ENCODE measurements at places on chromosomes 7 and 10.

DNA sequence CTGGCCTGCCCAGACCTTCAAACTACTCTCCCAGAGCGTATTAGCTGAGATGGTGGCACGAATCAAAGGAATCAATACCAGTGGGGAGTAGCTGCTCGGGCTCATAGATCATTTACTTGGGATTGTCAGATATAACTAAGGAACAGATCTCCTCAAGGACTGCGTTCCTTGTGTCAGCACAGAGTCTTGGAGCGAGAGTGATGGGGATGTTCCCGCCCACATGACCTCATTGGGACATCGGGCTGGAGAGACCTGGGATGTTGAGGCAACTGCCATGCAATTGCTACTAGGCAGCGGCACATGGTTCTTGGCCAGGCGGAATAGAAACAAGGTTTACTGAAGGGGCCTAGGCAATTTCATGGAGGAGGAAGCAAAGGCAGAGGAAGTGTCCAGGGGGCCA, 132.6 kb downstream of the FRMD4A start:
- DNase-seq, result no peak

GRCh38 chr10:131270461-131271190, 40.9 kb downstream of the TCERG1L start:
- no peak for DNase-seq

DNA sequence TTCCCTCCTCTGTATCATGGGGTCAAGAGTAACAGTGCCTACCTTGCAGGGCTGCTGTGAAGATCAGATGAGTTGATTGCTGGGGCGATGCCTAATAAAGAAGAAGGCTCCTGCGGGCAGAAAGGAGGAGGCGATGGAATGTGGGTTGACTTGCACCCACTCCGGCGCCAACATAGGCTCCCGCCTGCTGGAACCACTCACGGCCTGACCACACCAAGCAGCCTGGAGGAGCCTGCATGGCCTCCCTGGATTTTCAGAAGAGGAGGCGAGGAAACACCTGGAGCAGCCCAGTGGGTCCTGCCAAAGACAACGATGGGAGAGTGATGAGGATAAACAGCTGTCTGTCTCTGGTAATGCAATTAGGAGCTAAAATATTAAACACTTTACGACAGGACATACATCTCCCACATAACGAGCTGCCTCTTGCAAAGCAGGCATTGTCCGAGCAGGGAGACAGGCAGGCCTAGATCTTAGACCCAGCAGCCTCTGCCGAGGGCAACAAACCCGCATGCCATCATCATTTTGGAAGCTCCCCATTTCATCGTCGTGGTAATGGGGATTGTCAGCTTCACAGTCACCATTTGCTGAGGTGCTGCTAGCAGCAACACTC, 302.9 kb upstream of the ZMIZ1 start:
- DNase-seq, result no peak

GRCh38 chr10:84993251-84994035, 665.1 kb downstream of the CCSER2 start:
- no peak for DNase-seq

- DNase-seq, result no peak
These were observed 780 bp downstream of the CYP3A5 start for GRCh38 chr7:99679032-99679399.

- DNase-seq, result no peak
These were observed 57.1 kb downstream of the TBXAS1 start for GRCh38 chr7:139886206-139886605.

- DNase-seq, result no peak
These were observed 82.2 kb downstream of the MDFIC start for GRCh38 chr7:115004121-115004520.

DNA sequence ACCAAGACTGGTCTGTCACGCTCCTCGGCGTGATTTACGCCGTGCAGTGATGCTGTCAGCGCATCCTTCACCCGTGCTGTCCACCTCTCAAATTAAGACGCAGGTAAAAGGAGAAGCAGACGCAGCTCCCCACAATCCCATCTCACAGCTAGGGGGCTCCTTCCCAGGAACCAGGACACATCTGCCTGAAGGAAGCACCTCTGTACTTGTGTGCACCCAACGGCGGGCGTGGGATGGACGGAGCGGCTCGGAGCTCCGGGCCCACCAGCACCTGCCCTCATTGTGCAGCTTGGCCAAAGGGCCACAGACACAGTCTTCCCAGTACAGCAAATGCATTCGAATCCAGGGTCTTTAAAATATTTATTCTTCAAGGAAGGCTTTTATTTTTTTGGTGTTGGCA, 55.3 kb downstream of the STK32C start:
- no peak for DNase-seq

- DNase-seq, result no peak
These were observed 3.2 kb downstream of the ZNF853 start for GRCh38 chr7:6618621-6619020.

DNA sequence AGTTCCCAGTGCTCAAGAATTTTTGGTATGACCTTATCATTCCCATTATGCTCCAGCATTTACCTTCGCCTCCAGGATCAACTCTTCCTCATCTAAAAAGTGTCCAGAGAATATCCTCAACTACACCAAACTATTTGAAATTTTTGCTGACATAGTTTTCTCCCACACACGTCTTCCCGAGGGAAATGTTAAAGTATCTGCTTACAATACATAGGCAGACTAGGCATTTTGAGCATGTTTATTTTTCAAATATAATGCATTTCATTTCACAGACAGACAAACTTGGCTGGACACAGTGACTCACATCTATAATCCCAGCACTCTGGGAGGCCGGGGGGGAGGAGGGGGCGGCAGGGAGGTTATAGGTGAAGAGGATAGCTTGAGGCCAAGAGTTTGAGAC, 177.1 kb upstream of the TRIM24 start:
- DNase-seq, result no peak

GRCh38 chr7:150443793-150444540, 6.5 kb upstream of the GIMAP8 start:
- DNase-seq, result no peak

GRCh38 chr10:6398399-6398798, 181.7 kb downstream of the PRKCQ start:
- DNase-seq, result no peak

- DNase-seq, result no peak
These were observed 20.6 kb upstream of the VPS41 start for GRCh38 chr7:38929460-38930171.

DNA sequence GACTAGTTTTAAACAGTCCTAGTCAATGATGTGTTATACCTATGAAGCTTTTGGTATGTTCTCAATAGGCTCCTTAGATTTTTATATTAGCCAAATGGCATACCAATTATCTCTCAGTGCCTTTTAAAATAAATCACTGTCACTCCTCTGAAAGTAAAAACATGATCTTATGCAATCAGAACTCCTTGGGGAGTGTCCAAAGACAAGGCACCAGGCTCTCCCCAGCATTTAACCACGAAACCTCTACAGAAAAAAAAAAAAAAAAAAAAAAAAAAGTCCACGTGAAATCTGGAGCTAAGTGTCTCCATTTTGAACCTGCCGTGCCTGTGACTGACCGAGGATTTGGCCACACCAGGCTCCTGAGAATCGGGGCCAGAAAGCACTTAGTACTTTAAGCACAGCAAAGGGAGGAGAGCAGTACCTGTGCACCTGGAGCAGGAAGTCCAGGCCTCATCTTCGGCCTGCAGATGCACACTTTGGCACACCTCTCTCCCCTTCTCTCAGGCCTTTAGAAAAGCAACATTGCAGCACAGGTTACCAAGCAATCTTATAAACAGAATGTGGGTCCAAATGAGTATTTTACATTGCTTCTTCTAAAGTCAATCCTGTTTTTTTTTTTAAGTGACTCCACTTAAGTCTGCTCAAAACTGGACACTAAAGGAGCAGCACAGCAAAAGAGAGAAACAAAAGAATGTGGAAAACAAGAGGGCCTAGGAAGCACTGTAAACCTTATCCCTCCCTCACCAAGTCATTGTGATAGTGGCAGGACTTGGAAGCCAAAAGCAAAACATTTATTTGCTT, 1.5 kb downstream of the FAM13C start:
- no peak for DNase-seq

DNA sequence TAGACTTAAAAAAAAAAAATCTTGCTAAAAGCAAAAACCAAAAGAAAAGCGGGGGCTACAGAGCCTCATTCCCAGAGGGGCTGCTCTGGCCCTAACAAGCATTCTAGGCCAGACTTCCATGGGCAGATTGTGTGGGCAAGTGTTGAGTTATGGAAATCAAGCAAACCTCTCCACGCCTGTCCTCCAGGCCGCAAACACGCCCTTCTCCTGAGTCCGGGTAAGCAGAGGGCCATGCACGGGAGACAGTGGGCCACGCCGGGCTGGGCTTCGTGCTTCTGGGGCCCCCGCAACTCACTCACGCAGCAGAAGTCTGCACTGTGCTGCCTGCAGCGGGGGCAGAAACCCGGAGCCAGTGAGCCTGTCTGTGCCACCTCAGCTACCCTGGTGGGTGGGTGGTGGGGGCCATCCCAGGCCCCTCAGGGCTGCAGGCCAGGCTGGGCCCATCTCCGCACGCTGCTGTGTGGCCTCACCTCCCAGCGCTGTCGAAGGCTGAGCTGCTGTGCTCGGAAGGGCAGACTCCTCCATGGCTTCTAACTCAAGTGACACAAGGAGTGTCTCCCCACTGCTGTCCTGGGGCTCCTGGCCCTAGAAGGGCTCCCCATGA, 125.6 kb downstream of the FAM53B start:
- no peak for DNase-seq

DNA sequence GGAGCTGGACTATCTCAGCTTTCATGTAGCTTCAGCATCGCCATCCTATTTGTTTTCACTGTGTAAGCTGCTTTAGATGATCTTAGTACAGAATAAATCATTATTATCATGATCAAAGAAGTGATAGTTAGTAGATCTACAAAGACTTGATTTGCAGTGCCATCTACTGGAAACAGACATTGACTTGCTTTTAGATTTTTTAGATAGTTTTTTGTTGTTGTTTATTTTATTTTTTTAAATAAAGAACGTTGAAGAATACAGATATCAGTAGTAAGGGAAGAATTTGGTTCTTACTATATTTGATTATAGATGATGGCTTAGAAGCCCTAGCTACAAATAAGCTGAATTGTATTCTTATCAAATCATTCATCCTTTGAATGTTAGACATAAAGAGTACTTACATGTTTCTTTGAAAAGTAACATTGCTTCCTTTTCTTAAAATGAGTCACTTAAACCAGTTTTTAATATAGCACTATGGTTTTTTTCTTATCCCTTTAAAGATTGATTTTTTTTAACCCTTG, 6.3 kb upstream of the SFMBT2 start:
- DNase-seq, result no peak

- no peak for DNase-seq
These were observed 73.1 kb downstream of the MKLN1 start for GRCh38 chr7:131400681-131401176.

DNA sequence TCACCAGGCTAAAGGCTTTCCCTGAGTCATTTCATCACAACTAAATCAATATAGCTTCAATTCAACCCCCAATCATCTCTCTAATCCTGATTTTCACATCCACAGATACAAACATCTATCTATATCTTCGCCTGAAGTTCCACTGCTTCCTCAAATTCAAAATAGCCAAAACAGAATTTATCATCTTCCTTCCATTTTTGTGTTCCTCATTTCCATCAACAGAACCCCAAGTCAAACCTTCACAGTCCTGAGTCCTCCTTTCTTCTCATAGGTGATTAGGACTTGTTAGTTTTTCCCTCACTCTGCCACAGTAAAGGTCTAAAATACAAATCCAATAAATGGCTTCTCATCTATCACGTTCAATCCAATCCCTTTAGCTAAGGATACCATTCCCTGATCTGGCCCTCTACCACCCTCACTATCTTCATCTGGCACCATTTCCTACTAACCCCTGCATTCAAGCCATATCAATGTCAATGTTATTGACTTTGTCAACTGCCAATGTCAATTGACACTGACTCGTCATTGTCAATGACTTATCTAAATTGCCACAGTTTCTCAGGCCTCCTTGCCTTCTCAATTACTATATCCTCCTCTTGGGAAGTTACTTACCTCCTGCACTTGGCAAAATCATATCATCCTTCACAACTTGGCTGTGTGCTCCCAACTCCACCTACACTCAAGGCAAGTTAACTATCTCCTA, 2.6 kb downstream of the HYCC1 start:
- no peak for DNase-seq

- no peak for DNase-seq
These were observed 110.8 kb upstream of the FGFR2 start for GRCh38 chr10:121708728-121709674.

- DNase-seq, result no peak
These were observed 153.7 kb downstream of the TNS3 start for GRCh38 chr7:47428052-47428767.

GRCh38 chr7:152085131-152085530, 59.7 kb downstream of the GALNT11 start:
- DNase-seq, result no peak

DNA sequence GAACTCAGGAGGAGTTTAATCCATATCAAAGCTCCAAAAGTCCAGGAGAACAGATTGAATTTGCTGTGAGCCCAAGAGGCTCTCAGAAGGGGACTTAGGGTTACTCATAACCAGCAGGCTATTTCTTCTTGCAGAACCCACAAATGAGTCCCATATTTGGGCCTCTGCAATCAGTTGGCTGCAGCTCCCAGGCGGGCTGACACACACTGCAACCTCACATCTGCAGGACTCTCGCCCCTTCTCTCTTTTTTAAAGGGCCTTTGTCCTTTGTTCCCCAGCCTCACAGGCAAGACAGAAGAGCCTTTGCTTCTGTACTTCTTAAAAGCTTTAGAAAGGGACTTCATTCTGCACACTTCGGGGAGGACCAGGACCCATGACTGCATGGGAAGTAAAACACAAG, 26.7 kb downstream of the CREB3L2 start:
- DNase-seq, result no peak

DNA sequence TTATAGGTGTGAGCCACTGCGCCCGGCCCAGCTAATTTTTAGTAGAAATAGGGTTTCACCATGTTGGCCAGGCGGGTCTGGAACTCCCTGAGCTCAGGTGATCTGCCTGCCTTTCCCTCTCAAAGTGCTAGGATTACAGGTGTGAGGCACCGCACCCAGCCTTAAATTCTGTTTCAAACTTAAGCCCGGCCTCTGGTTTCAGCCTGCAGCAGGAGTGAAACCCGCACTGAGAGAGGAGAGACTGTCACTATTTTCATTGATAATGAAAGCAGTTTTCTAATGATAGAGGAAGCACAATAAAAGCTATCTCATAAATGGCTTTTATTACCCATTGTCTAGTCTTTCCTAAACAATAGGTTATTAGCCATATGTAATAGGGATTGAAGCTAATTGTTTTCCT, 415.5 kb downstream of the GALNT17 start:
- no peak for DNase-seq

Data from activated CD8-positive, alpha-beta memory T cell treated with anti-CD3 and anti-CD28 coated beads for 1 hour (primary cell).